Activated naive CD8-positive, alpha-beta T cell treated with anti-CD3 and anti-CD28 coated beads, Interleukin-2, amount 10 ng/mL, durations not matched to agents 7 days and 5 days (primary cell): ENCODE measurements at places on chromosomes 2 and 18. TPM values are rescaled to one million over a fixed set of nuclear protein-coding genes. Genes with fewer than 3 reads are reported as not detected.

GRCh38 chr2:37230581-37230980 lies 815 bp downstream of the CEBPZ start:
- no peak overlapping the region for H3K27ac ChIP-seq
- peaks cover 19% of the 10 kb centered on the region for H3K36me3 ChIP-seq
- peaks cover 24% of the 10 kb centered on the region for H3K4me1 ChIP-seq

DNA sequence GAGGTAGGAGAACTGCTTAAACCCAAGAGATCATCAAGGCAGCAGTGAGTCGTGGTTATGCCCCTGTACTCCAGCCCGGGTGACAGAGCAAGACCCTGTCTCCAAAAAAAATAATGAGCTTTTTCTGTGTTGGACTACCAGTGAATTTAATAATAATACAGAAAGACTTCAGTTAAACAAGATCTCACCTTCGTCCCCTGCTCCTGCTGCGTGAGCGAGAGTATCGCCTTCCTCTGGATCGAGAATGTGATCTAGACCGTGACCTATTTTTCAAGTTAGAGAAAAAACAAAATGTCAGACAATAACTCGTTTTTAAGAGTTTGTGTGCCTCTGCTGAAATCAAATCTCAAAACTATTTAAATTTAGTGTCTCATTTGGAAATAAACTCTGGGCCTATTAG lies 2.8 kb downstream of the SRSF7 start:
- H3K27ac ChIP-seq, result no peak overlapping the region
- no peaks in the 10 kb centered on the region for H3K27me3 ChIP-seq
- peaks cover 63% of the 10 kb centered on the region for H3K4me1 ChIP-seq
- DNase-seq, result no peak
- H3K36me3 ChIP-seq, result peaks cover 58% of the 10 kb centered on the region
- H3K4me3 ChIP-seq, result peak overlapping the region; percentile 70

DNA sequence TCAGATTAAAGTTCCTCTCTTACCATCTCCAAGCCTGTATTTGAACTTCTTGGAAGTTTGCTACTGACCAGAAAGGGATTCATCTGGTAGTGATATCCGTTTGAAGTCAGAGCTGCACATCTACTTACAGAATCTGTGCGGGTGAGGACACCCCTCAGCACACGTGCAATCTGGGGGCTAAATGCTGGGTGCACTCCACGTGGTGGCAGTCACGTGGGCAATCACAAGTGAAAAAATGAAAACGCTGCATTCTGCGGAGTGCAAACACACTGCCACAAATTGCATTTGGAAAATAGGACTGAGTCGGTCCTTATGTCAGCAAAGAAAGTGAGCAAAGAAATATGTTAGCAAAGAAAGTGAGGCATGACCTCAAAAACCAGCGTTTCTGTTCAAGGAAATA lies 76.1 kb upstream of the GYPC start:
- DNase-seq, result no peak
- H3K4me1 ChIP-seq, result no peaks in the 10 kb centered on the region
- H3K4me3 ChIP-seq, result no peak overlapping the region
- no peaks in the 10 kb centered on the region for H3K36me3 ChIP-seq
- H3K27ac ChIP-seq, result no peak overlapping the region

The VWA3B gene
- not detected for total RNA-seq

DNA sequence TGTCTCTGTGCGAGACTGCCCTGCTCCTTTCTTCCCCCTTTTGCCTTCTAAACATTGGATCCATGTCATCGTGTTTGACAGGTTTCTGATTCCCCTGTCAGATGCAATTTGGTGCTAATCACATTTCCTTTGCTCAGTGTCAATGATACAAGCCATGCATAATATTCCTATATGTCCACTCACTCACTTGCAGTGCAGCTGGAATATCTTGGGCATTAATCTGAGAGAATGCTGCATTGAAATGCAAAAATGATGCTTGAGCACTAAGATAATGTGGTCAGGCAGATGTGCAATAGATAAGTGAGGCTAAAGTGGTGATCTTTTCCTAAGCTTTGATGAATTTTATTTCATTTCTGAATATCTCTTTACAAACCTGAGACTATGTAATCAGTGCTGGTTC lies 375.5 kb downstream of the PARD3B start:
- no peak overlapping the region for H3K4me3 ChIP-seq
- DNase-seq, result no peak
- no peaks in the 10 kb centered on the region for H3K27me3 ChIP-seq
- H3K4me1 ChIP-seq, result no peaks in the 10 kb centered on the region

DNA sequence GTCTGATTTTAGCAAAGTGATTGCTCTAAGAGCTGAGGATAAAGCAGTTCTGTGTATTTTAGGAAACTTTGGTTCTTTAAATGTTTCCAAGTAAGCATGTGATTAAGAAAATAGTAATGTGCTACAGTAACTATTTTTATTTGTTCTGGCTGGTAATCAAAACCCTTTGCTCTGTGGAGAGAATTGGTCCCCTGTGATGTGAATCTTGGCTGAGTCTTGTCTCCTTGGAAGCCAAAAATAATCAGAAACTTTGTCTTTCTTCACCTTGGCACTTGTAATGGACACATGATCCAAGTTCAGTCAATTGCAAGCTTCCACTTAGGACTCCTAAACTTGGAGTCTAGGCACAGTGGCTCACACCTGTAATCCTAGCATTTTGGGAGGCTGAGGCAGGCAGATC lies 422.7 kb upstream of the CDH20 start:
- no peak overlapping the region for H3K27ac ChIP-seq
- H3K36me3 ChIP-seq, result no peaks in the 10 kb centered on the region
- no peak overlapping the region for H3K4me3 ChIP-seq
- no peaks in the 10 kb centered on the region for H3K4me1 ChIP-seq
- DNase-seq, result no peak

DNA sequence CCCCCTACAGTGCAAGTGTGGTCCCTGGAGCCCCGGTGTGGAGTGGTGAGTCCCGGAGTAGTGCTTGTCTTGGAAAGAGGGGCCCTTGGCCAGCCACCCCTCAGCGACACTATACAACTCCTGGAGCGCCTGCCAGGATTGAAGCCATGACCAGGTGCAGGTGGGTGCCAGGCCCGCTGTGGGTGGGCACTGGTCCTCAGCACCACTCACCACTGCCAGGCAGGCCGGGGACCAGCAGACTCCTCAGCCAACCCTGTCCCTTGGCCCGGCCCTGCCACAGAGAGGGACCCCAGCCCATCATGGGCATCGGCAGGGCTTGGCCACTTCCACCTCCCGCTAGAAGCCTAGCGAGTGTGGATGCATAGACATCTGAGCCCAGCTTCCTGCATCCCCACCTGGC lies 42.2 kb downstream of the STK25 start:
- no peak overlapping the region for H3K4me3 ChIP-seq
- no peak for DNase-seq
- peaks cover 2% of the 10 kb centered on the region for H3K4me1 ChIP-seq
- no peaks in the 10 kb centered on the region for H3K36me3 ChIP-seq
- peaks cover 9% of the 10 kb centered on the region for H3K27me3 ChIP-seq
- H3K27ac ChIP-seq, result no peak overlapping the region

The DSG1 gene
- not detected for total RNA-seq

- H3K4me1 ChIP-seq, result no peaks in the 10 kb centered on the region
- H3K4me3 ChIP-seq, result no peak overlapping the region
- H3K36me3 ChIP-seq, result peaks cover 51% of the 10 kb centered on the region
- no peak overlapping the region for H3K27ac ChIP-seq
Observed at GRCh38 chr18:56727399-56727798, 76.2 kb downstream of the WDR7 start.
